ENCODE measurements at places on chromosomes 16 and 17.
A peak's percentile ranks its signal among the peaks of the same experiment; 100 is the strongest.

DNA sequence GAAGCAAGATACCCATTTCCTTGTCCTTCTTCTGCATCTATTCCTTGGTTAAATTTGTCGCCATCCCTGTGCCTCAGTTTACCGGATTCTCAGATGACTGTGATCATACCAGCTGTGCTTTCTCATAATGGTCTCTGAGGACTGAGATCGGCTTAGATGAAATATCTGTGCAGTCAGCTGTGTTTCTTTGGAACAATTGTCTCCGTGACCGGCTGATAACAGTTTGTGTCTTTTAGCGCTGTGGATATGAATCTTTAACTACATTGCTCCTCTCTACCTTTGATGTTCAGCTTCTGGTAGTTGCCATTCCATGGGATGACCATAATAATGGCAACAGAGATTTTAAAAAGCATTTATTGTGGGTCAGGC is 473 bp downstream of the FTO start:
- DNase-seq: no peak

DNA sequence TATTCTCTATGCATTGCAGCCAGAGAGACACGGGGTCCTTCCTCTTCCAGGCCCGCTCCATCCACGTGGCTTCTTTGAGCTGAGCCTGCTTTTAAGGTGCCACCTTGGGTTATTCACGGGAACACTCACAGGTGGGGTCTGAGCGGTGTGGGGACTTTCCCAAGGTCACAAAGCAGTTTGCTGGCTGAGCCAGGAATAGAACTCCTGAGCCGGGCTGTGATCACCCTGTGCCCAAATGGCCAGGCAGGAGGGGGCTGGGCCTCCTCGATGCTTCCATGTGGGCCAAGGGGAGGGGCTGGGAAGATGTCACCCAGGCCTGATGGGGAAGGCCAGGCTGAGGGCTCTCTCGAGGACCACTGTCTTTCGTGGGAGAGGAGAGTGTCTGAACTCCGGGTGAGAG is 13.0 kb upstream of the GSE1 start:
- DNase-seq: no peak

DNA sequence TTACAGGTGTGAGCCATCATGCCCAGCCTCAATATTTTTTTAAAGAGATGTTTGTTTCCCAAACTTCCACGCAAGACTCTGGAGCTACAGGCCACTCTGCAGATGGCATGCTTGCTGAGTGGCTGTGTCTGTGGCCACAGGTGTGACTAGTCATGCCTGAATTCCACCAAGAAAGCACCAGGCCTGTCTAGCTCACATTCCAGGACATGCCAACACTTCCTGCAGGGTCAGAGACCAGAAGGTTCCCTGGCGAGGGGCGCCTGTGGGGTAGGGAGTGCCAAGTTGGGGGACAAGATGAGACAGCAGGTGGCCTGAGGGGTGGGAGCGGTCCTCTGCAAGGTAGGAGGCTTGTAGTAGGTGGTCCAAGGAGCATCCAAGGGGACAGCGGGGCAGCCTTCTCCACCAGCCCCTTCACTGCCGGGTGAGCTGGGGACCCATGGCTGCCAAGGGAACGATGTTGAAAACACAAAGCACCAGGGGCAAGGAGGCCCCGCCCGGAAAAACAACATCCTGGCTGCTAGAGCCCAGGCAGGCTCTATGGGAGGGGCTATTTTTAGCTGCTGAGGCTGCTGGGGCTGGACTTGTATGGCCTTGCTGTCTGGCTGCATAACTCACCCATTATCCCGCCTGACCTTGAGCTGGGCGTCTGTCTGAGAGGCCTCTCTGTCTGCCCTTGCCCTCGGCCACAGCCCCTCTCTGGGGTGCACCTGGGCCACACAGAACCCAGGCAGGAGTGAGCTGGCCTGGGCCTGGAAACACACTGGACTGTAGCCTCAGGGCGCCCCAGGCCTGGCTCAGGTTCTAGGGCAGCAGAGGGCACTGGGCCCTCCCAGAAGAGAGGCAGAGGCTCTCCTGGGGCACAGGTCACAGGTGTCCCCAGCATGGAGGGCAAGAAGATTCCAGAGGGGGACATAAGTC is 5.7 kb downstream of the TRIM47 start:
- peak; percentile 78 for DNase-seq

- peak; percentile 39 for DNase-seq
Measured at GRCh38 chr17:43020789-43021740, 1.1 kb downstream of the VAT1 start.

DNA sequence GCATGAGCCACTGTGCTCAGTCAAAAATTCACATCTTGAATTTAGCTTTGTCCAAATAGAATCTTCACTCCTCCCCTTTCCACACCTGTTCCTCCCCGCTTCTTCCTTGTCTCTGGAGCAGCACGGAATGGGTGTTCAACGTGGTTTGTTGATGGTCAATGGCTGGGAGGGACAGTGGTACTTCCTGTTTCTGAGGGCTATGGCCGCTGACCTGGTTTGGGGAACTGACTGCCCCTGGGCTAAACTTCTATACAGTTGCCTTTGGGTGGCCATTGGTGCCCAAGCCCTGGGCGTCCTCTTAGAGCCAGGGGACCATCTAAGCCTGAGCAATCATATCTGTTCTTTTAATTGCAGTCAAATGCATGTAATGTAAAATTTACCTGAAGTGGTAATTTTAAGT is 19.1 kb upstream of the WFIKKN2 start:
- no peak for DNase-seq

- no peak for DNase-seq
Measured at GRCh38 chr16:69306031-69306430, 5.1 kb upstream of the VPS4A start.

- DNase-seq: no peak
Measured at GRCh38 chr16:66287416-66287815, 79.1 kb upstream of the CDH5 start.

DNA sequence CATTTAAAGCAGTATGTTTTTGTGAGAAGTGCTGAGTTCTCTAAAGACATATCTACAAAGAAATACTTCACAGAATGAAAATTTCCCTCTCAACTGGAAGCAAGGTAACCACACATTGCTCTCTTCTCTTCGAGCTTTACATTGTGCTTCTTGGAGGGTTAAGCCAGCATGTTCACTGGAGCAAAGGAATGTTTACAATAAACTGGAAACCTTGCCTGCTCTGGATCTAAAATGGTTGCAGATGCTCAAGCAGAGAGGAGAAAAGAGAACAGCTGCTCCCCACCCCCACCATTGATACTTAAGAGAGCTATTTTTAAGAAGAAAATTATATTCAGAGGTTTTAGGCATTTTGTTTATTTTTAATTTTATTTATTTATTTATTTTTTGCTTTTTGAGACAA is 213.1 kb downstream of the CEP112 start:
- DNase-seq: no peak

GRCh38 chr17:834136-834535 is 52.0 kb downstream of the MRM3 start:
- no peak for DNase-seq

DNA sequence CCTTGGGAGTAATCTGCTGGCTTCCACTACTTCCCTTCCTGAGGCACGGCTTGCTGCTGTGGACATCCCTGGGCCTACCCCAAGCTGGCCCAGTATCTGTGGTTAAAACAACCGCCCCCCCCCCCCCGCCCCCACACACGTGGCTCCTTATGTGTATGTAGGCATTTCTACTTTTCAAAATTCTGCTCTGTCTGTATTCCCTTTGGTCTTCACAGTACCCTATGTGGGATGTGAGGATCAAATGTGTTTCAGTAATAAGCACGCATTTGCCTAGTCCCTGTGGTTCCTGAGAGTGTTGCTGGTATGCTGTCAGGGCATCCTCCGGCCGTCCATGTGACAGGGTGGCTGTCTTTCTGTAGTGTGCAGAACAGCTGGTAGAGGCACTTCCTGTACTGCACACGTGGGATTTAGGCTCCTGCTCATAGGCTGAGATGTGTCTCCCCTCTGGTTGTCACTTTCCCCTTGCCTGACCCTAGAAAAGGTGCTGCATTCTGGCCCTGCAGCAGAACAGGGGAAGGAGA is 2.2 kb downstream of the NT5M start:
- DNase-seq: peak; percentile 77

- DNase-seq: peak; percentile 35
Measured at GRCh38 chr17:57916925-57917858, 38.0 kb downstream of the CUEDC1 start.

DNA sequence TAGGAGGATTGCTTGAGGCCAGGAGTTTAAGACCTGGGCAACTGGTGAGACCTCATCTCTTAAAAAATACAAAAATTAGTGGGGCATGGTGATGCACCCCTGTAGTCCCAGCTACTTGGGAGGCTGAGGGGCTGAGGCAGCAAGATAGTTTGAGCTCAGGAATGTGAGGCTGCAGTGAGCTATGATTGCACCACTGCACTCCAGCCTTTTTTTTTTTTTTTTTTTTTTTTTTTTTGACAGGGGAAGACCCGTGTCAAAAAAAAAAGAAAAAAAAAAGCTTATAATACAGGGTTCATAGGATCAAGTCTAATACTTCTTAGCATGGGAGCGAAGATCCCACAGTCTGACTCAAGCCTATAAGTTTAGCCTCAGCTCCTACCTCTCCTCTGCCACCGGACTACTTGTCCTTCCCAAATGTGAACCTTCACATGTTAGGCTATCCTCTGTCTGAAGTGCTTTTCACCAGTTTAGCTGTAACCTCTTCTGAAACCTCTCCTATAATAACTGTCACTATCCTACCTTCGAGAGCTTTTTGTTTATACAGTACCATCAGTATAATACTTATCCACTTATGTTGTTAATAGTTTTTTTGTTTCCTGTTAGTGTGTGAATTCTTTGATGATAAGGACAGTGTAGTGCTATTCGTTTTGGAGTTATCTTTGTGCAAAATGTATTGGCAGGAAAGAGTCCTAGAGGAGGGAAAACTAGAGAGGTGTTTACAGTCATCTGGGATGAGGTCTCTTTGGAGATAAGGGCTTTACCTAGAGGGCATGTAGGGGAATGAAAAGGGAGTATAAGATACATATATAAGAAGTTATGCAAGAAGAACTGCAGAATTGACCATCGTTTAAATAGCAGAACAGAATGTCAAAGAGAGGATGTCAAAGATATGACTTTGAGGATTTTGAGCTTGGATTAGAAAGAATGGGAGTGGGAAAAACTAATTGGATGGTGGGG is 15.5 kb downstream of the CPD start:
- no peak for DNase-seq

- no peak for DNase-seq
Measured at GRCh38 chr16:89300311-89300975, 82.9 kb downstream of the ZNF778 start.

GRCh38 chr17:6479622-6480302 is 35.5 kb downstream of the PIMREG start:
- no peak for DNase-seq

Data from CD4-positive, alpha-beta T cell treated with Interleukin-21 for 1 hour (primary cell).